ENCODE measurements at places on chromosomes 4 and X.

DNA sequence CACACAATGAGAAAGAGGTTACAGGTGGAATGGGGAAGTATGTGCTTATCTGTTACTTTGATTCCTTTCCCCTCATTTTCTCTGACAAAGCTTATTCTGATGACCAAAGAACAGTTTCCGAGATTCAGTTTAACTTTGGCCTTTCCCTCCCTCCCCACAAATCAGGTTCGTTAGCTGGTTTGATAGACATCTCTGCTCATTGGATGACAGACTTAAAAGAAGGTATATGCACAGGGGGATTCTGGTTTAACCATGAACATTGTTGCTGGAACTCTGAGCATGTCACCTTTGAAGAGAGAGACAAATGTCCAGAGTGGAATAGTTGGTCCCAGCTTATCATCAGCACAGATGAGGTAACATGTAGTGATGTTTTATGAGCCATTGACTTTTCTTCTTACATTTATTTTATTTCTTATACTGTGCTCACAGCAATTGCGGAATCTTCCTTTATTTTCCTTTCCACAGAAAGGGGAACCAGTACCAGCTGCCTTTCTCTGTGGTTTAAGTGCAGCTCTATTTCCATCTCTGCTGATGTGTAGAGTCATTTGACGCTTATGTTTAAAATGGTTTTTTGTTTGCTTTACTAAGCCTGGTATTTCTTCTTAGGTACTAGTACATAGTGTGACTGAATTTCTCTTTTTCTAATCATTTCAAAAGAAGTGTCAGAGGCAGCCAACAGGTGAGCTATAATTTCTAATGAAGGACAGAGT, 125.0 kb downstream of the AKAP4 start:
- no peak for DNase-seq

DNA sequence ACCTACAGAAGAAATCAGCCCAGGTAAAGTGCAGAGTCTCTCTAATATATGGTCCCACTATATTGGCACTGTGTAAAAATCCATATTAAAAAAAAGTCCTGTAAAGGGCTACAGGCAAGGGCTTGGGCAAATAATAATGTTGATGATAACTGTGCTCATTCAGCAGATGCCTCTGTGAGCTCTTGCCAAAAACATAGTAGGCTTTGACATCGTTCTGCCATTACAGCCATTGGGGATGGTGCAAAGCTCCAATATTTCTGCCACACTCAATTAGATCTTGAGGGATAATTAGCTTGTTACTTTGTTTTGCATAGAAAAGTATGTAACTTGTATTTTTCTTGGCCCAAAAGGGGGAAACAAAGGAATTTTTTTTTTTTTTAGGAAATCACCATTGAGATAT, 645.5 kb upstream of the FAM241A start:
- no peak for DNase-seq

- DNase-seq, result no peak
These were observed 19.4 kb downstream of the FAM9C start for GRCh38 chrX:13024986-13025385.

- no peak for DNase-seq
These were observed 47.4 kb downstream of the FGF2 start for GRCh38 chr4:122873821-122874593.

- no peak for DNase-seq
These were observed 1.1 kb downstream of the CDKL2 start for GRCh38 chr4:75629239-75629638.

- no peak for DNase-seq
These were observed 698.5 kb downstream of the TRAM1L1 start for GRCh38 chr4:116386856-116387255.

DNA sequence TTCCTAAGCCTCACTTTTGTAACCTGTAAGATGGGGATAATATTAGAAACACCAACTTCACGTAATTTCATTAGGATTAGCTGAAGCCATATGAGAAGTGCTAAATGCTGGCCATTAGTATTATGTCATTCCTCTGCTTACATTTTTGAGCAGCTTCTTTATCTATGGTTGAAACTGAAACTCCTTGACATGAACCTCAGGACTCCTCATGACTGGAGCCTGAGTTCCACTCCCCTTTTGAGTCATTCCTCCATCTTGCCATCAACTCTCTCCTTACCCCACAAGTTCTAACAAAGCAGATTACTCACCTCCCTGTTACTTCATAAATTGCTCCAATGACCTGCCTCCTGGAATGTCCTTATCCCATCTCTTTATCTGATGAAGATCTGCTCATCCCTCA, 123.2 kb upstream of the KCNIP4 start:
- DNase-seq, result no peak

GRCh38 chrX:137198040-137198439, 164.2 kb upstream of the GPR101 start:
- DNase-seq, result no peak

DNA sequence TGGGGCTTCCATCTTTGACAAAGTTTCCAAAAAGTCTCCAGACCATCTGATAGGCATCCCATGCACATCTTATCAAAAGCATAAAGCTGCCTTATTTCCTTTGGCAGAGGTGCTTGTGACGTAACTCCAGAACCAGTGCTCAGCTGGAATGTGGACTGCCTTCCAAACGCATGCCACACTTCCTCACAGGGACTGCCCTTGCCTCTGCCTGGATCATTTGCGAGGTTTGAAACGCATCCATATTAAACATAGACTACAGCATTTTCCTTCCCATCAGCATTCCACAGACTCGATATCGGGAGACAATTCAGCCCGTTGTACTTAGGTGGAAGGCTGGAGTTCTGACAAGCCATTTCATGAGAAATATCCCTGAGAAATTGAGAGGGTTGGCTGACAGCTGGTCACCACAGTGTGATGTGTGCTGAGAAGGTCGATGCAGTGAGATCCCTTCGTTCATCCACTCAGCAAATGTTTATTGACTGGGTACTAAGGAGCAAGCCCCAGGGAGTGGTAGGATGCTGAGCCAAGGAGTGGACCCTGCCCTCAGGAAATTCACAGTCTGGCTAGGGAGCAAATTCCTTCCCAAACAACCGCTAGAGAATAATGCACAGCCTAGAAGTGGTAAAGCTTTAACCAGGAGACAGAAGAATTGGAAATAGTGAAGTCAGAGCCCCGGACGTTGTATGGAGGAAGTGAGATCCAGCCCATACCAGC, 376.0 kb downstream of the BCOR start:
- no peak for DNase-seq

DNA sequence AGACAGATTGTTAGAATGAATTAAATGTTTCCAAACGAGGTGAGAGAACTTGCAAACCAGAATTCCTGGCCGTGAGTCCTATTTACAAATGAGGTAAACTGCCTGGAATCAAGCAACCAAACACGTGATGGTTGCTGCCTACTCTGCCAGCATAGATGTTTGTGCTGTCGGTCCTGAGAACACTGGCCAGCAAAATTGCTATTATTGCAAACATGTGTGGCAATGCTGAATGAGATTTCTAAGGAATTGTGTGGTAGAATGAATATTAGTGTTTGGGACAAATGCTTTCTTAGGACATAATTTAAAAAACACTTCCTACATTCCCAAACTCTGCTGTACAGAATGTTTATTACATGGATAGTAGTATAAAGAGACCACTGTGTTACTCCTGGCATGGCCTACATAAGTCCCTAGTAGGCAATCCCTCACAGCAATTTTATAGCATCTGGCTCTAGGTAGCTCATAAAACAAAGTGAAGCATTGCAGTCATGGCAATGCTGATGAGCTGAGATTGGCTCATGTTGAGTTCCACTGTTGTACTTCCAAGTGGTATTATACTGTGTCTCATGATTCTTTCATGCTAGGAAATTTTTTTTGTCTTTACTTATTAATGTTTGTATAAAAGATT, 605.2 kb upstream of the EPHA5 start:
- no peak for DNase-seq

DNA sequence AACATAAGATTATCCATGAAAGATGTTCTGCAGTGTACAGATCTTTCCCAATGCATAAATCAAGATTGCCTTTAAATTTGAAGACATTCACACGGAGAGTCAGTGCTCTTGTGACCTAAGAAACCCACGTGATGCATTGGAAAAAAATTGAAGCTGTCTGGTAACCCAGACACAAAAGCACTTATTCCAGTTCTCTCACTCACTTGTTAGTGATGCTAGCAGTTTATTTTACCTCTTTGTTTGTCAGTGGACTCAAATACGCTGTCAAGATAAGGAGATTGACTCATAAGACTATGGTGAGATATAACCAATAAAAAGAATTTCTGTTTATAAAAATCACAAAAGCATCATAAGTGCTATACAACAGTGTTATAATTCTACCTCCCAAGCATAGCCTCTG, 245.8 kb upstream of the SMIM31 start:
- no peak for DNase-seq

- DNase-seq, result no peak
These were observed 48.6 kb upstream of the CLDN24 start for GRCh38 chr4:183370786-183371185.

GRCh38 chr4:124873361-124874171, 161.0 kb upstream of the ANKRD50 start:
- DNase-seq, result no peak

- DNase-seq, result no peak
These were observed 75.9 kb downstream of the INTS12 start for GRCh38 chr4:105632599-105632998.

DNA sequence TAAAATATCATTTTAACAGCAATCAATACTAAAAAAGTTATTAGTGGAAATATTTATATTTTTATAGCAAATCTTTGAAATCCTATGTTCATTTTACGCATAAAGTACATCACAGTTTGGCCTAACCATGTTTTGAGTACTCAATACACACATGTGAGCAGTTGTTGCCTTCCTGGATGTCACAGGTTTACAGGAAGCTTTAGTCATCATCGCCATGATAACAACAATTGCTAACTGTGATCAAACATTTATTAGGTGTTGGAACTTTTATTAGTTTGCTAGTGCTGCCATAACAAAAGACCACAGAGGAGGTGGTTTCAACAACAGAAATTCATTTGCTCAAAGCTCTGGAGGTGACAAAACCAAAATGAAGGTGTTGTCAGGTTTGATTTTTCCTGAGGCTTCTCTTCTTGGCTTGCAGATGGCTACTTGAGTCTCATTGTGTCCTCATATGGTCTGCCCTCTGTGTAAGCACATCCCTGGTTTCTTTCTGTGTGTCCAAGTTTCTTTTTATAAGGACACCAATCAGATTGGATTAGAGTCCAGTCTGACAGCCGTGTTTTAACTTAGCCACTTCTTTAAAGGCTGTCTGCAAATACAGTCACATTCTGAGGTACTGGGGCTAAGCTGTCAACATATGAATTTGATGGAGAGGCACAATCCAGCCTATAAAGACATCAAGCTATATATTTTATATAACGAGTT, 43.1 kb upstream of the BOD1L1 start:
- DNase-seq, result no peak

GRCh38 chr4:45732161-45732560, 391.7 kb downstream of the GABRG1 start:
- DNase-seq, result no peak

DNA sequence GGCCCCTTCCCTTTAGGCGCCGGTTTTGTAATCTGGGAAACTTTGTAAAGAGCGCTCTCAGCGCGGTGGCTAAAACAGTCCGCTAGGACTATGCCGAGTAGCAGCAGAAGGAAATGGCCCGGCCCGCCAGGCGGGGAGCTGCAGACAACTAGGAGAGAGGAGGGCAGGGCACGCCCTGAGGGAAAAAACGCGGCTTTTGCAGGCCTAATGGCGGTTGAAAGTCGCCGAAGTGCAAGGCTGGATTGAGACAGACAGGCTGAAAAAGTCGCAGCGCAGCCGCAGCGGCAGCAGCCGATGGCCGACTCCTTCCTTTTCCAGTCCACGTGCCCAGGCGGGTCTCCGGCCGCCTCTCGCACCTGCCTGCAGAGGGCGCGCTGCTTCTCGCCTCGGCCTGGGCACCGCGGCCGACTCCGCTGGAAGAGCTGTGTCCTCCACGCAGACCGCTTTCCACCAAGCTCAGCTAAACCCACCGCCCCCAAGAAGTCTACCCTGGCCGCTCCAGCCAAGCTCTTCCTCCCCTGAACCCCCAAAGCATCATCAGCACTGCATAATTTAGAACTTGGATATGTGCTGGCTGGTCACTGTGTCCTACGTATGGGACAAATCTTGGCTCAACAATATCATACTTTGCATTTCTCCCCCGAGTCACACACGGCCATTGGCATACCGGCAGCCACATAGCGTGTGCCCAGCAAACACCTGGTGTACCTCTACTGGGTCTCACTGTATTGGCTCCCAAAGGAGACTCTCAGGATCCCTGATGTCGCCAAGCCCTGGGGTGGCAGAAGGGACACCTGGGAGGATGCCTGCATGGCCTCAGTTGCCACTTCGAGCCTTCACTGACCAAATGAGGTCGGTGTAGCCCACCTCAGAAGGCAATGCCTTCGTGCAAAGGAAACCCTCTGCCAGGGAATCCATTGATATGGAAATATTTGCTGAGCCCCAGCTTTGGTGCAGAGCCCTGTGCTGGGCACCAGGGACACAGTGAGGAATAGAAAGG, 14.5 kb downstream of the SLC25A5 start:
- DNase-seq, result peak; percentile 64

GRCh38 chrX:68396953-68397352, 36.3 kb downstream of the OPHN1 start:
- DNase-seq, result no peak

GRCh38 chr4:83490876-83491450, 6.1 kb upstream of the ABRAXAS1 start:
- peak; percentile 2 for DNase-seq

DNA sequence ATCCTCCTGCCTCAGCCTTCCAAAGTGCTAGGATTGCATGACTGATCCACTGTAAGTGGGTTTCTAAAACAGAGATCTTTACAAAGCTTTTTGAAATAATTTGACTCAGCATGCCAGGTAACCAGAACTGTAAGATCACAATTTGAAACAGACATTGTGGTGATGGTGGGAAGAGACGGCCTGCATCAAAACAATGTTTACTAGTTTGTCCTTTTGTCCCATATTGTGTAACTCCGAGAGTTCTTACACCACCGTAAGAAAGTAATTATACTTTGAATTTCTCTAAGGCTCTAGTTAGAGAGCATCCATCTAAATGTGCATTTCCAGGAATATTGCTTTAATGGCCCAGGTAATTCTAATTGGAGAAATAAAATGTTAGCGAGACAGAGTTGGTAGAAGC, 594 bp upstream of the ARHGAP24 start:
- DNase-seq, result no peak

DNA sequence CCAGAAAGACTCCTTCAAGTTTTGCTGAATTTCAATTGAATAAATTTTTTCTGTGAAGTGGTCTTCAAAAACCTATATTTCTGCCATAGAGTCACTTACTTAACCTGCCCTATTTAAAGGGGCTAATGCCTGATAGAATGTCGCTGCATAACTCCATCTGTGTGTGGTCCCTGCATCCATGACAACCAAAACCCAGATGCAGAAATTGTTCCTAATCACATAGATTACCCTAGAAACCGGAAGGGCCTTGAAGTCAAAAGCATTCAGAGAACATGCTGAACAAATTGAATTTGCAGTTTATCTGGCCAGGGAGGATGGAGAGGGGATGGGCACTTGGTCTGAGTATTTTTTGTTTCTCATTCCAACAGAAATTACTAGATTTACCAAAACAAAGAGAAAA, 1.5 kb upstream of the PARM1 start:
- DNase-seq, result no peak

DNA sequence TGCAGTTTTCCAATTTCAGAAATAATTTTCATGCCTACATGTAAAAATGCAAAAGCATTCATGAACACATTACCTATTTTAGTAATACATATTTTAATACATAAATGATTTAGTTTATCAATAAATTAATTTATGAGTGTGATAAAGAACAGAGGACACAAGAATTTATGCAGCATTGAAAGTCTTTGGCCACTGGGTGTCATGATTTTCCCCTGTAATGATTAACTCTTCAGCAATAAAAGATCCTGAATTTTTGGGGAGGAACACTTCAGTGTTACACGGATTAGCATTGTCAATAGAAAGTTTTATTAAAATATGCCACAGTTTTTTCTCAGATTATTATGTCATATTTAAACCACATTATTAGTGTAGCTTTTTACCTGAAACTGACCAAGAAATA, 8.6 kb upstream of the VCX2 start:
- no peak for DNase-seq
